Fibroblast of upper back skin (primary cell): ENCODE measurements at places on chromosomes 5 and 9.
A peak's percentile ranks its signal among the peaks of the same experiment; 100 is the strongest.

DNA sequence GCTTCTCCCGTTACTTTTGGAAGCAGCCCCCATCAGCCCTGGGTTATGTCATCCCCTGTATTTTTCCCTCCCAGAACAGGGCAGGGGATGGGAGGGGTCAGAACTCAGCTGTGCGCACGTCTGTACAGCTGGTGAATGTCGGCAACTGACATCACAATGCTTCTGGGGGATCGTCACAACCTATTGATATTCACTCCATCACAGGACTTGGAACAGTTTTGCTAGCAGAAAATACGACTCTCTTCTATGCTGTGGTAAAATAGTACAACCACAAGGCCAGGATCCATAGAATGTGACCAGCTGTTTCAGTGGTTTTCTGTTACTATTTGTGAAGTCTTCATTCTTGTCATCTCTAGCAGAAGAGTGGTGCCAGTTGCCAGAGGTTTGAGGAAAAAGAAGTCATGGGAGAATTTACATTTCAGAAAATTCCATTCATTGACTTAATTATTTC is 77.1 kb upstream of the KLF4 start:
- peak; percentile 65 for DNase-seq

DNA sequence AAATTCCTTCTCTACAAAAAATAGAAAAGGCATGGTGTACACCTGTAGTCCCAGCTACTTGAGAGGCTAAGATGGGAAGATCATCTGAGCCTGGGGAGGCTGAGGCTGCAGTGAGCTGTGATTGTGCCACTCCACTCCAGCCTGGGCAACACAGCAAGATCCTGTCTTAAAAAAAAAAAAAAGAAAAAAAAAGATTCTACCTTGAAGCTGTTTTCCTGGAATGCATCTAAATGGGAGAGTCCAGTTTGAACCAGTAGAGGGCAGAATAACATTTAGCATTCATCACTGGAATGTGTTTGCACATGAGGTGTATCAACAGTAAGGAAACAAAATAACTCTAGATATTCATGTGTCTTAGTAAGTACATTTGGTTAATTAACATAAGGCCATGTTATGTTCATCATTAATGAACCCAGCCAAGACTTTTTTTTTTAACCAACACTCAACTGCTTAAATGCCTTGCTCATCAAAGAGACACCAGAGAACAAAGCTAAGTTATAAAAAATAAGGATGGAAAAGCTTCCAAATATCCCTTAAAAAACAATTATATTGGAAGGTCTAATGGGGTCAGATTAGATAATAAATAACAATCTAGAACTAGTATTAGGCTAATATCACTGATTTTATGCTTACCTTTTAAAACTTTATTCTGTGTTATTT is 16.1 kb downstream of the IFNE start:
- peak; percentile 69 for DNase-seq

GRCh38 chr9:34783951-34784487 is 74.1 kb upstream of the CCL21 start:
- no peak for DNase-seq

DNA sequence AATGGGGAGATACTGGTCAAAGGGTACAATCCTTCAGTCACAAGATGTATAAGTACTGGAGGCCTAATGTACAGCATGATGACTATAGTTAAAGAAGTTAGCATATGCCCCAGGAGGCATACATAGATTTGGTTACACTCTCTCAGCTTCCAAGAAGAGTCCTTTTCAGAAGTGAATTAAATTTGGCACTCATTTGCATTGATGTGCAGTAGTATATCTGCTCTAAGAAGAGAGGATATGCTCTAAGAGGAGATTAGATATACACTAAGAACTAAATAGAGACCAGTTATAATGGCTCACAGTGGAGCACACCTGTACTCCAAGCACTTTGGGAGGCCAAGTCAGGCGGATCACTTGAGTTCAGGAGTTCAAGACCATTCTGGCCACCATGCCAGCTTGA is 139.5 kb upstream of the MINAR2 start:
- DNase-seq: no peak

GRCh38 chr5:67393211-67393610 is 196.6 kb upstream of the CD180 start:
- DNase-seq: no peak

DNA sequence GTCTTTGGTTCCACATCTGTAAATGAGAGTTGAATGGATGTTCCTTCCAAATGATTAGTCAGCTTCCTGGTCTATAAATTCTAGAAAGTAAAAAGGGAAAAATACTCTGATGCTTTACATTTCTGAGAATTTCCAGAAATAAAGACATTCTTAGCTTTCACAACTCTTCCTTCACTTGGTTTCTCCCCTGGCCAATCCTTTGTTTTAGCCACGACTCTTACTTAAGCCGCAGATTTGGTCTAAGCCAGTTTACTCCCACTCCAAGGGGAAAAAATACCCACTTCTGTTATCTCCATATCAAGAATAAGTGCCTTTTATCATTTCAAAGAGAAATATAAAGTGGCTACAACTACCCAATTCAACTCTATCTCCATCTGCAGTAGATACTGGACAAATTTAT is 29.7 kb downstream of the PWWP2A start:
- no peak for DNase-seq

DNA sequence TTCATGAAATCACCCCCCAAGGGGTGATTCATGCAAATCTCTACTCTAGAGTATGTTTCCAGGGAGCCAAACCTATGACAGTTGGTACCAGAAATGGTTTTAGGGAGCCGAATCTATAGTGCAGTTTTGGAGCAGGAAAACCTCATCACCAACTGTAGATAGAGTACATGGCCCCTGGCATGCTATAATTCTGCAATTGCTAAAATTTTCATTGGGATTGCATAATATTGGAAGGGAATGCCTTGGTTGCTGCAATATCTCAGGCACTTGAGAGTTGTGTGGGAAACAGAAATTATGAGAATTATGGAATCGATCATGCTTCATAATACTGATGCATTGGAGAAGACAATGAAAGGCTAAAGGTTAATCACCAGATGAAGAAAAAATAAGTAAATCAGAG is 148.2 kb upstream of the PLPPR1 start:
- DNase-seq: no peak

GRCh38 chr5:80198399-80198798 is 57.4 kb downstream of the SERINC5 start:
- no peak for DNase-seq

- DNase-seq: no peak
Measured at GRCh38 chr9:111975709-111976108, 79.1 kb downstream of the UGCG start.

GRCh38 chr5:138078006-138078643 is 5.7 kb upstream of the WNT8A start:
- no peak for DNase-seq

DNA sequence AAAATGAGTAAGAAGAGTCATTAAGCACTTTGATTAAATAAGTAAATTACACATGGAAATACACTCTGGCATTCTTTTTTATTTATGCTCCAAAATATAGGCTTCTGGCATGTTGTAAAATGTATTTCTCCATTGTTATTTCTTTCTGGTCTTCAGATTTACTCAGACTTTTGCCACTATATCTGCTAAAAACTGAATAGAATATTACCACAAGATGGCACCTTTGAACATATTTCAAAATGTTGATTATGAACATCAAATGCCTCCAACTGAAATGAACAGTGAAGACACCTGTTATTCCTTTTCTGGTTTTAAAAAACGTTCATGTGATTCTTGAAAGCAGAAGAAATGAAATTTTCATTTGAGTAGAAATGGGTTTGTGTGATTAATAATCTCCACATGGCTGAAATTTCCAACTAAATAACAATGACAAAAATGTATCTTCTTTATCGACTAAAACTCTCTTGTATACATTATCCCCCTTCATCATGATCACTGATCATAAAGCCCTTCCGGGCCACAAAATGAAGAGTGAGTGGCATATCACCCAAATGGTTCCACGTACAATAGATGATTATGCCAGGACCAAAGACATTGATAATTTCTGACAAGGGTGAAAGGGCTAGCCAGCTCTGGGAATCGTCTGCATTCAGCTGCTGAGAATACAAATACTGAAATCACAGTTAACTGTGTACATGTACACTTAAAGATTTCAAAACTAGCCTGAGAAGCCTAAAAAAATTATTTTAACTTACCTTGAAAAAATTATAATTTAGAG is 23.8 kb downstream of the TYRP1 start:
- no peak for DNase-seq

GRCh38 chr9:88043647-88044046 is 69.3 kb upstream of the CDK20 start:
- DNase-seq: no peak

DNA sequence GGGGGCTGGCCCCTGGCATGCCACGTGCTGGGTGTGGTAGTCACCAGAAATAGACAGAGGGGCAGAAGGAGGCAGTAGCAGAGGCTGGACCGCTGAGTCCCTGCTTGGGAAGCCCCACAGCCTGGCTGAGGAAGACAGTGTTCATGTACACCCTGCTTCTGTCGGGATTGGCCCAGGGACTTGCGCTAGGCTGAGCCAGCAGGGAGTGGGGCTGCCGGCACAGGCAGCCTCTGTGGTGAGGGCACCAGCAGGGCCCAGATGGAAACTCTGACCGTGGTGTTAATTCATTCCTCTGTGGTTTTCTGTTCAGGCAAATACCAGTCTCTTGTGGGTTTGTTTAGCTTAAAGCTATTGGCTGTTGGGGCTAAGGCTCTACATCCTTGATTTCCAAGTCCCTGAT is 108.6 kb upstream of the RAD23B start:
- DNase-seq: peak; percentile 46
